ENCODE measurements at places on chromosomes 1 and 21.

DNA sequence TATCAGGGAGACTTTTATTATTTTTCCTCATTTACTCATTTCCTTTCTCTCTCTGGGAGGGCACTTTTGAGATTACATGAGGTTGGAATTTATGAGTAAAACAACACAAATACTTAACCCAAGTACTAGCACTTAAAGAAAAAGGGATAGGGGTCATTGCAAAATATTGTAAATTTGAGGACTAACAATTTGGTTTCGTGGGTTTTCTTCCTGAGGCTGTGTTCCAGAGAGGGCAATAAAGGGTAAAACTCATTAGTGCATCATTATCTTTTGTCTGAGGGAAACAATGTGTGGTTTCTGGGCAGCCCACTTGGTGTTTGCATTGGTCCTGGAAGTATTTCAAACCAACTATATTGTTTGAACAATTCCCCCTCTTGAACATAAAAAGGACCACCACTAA is 96.5 kb downstream of the GREM2 start:
- no peak for DNase-seq

GRCh38 chr1:81225789-81226602 is 574.7 kb upstream of the ADGRL2 start:
- DNase-seq, result no peak

DNA sequence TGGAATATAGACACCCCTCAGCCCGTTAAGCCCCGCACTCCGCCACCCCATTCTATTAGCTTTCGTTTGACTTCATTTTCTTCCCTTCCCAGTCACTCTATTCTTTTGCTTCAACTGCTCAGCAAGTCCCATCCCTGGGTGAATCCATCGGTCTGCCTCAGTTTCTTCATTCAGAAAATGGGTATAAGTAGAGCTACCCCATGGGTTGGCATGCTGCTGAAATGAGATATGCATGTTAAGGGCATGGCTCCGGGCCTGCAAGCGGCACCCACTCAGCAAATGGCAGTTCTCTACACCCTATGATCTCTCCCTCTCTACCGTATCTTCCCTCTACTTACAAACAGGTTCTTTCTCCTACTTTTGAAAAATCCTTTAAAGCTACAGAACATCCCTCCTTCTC is 87.8 kb upstream of the IRF2BP2 start:
- no peak for DNase-seq

GRCh38 chr1:37274938-37275631 is 199.3 kb upstream of the ZC3H12A start:
- no peak for DNase-seq

GRCh38 chr1:26546375-26546774 is 16.8 kb downstream of the RPS6KA1 start:
- no peak for DNase-seq

DNA sequence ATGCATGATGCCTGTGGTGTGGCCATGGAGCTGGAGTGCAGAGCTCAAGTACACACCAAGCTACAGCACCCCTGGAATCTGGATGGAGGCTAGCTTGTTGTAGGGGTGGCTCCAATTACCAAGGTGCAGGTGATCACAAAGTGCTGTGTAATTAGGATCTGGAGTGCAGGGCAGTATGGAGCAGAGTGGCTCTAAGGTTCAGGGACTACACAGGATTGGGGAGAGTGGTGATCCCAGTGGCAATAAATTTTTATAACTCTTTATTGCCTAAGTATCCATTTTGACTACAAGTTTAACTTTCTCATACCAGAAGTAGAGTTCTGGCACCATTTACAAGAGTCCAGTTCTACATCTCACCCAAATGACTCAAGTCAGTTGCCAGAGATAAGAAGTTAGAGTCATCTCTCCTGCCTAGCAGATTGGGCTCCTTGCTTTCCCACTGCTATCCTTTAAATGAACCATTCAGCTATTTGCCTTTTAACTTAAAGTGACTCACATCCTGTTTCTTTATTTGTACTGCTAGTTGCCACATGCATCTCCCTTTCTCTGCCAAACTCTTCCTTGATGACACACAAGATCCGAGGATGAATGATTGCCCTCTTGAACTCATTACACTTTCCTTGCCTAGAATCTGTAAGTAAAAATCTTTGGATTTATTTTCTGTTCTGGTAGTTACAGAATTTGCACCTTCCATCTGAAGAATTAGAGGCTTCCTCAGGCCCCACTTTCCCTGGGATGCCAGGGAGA is 427.2 kb downstream of the KCNT2 start:
- DNase-seq, result no peak

- no peak for DNase-seq
Observed at GRCh38 chr1:235947989-235948388, 81.3 kb upstream of the LYST start.

- DNase-seq, result no peak
Observed at GRCh38 chr1:9903801-9904527, 6.1 kb downstream of the CTNNBIP1 start.

- no peak for DNase-seq
Observed at GRCh38 chr1:195328681-195329080, 1279.6 kb downstream of the KCNT2 start.

DNA sequence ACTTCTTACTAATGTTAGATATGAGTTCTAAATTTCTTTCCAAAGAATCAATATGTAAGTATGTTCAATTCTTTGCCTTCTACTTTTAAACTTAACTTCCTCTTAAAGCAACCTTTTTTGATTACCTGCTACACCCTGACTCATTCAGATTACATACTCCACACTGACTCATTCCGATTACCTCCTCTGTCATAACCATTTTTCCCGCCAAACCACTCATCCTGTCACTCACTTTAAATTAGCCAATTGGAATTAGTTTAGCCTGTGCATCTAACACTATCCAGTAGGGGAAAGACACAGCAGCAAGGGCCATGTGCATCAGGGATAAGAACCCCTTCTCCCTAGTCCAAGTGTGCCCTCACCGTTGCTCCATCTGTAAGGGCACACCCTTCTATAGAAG is 815.5 kb downstream of the BRINP3 start:
- DNase-seq, result no peak

DNA sequence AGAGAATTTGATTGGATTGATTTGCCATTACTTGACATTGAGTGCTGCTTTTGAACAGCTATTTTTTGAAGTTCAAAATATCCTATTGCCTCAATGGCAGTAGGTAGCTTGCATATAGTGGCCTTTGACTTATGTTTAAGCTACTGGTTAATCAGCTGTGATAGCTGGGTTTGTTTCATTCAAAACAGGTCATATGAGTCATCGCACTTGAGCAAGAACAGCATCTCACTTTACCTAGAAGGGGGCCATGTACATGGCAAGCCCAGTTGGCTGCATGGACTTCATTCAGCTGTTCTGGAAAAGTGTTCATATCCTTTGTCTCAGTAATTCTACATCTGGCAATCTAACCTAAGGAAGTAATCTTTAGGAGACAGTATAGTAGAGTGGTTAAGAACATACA is 29.0 kb upstream of the ARID1A start:
- no peak for DNase-seq

DNA sequence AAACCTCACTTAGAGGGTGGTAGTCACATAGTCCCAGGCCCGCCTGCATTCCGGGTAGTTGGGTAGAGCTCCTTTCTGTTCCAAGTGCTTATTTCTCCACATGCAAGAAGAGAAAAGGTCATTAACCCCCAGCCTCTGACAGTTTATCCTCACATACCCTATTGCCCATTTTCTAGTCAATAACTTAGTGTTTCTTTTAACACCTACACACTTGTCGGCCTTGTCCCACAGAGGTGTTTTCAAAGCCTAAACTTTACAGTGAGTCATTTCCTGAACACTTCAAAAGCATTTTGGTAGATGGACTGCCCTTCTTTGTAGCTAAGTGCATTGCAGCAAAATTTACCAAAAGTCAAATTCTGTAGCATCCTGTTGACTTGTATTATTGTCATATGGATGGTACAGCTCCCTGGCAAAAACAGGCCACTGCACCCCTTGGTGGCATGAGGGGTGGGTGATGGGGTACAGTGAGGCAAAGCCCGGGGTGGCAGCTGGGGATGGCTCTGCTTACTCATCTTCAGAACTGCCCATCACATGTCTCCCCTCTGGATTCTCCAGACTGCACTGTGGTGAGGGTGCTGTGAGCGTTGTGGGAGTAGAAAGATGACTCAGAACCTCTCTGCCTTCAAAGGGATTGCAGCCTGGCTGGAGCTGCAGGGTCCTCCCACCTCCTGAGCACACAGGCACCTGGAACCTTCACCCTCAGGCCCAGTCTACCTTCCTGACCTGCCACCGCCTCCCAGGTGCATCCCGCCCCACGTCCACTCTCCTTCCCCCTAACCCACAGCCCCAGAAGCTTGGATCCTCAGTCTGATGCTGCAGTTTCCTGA is 45.8 kb upstream of the DMRTB1 start:
- peak; percentile 39 for DNase-seq

DNA sequence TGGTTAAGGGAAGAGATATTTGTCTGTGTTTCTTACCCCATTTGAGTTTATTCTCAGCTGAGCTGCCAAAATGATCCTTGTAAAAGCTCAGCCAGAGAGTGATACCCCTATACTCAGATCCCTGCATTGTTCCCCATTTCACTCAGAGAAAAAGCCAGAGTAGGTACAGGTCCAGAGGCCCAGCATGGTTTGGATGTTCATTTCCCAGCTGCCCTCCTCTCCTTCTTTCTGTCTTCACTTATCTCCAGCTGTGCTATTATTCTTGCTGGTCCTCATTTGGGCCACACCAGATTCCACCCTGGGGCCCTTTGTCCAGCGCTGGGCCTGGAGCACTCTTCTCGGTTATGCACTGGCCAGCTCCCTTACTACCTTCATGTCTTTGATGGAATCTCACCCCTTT is 187.7 kb downstream of the CHRM3 start:
- DNase-seq, result no peak

DNA sequence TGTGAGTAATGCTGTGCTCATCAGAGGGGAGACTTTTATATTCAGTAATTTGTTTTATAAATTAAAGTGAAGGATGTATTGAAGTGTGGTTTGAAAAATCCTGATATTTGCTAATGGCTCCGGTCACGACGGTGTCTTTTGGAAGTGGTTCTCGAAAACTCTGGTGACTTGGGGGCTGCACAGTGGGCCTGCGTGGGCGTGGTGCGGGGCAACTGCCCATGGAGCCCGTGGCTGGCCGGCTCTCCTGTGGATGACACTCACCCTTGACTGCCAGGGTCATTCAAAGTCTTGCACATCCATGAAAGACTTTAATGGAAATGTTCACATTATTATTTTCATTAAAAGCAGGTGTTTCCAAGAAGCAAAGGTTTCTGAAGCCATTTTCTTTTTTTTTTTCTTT is 7.7 kb downstream of the FAAP20 start:
- DNase-seq, result no peak

DNA sequence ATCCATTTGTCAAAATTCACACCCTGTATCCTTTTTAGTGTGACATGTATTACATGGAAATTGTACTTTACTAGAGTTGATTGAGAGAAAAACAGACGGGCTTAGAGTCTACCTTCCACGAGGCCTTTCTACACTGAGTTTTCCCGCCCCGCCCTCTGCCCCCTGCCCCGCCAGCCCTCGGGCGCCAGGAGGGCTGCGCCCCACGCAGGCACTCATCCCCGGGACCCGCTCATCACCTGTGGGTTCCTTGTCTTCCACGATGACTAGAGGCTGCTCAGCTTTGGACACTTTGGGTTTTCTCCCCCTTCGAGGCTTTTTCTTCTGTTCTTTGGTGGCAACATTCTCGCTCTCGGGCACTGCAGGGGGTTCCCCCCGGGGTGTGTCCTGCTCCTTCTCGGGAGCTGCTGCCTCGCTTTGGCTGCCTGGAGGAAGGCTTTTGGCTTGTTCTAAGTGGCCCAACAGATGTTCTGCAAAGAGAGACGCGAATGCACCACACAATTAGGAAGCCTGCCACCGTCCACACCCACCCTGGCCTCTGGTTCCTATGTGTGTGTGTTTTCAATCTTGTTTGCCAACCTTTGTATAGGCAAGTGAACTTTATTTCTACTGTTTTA is 39.6 kb downstream of the PRDM15 start:
- DNase-seq, result no peak

- no peak for DNase-seq
Observed at GRCh38 chr1:230122366-230123279, 55.6 kb downstream of the GALNT2 start.

DNA sequence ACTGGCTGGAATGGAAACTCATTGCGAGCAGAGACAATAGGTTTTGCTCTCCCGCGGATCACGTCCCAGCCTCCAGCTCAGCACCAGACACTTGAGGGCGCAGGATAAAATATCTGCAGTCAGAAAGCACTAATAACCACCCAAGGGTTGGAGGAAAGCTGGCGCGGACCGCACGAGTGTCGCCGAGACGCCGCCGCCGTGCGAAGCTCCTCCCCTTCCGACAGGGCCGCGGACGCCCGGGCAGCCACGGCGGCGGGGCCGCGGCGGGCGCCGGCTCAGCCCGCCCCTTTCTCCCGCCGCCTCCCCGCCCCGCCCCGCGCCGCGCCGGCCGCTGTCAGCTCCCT is at the start of gene CMPK1:
Gene CMPK1, plus strand, starts transcription at position 213 of the 344 bp plus-strand sequence. CDS start 156 bp downstream, outside the sequence.
- peak; percentile 71 for DNase-seq

DNA sequence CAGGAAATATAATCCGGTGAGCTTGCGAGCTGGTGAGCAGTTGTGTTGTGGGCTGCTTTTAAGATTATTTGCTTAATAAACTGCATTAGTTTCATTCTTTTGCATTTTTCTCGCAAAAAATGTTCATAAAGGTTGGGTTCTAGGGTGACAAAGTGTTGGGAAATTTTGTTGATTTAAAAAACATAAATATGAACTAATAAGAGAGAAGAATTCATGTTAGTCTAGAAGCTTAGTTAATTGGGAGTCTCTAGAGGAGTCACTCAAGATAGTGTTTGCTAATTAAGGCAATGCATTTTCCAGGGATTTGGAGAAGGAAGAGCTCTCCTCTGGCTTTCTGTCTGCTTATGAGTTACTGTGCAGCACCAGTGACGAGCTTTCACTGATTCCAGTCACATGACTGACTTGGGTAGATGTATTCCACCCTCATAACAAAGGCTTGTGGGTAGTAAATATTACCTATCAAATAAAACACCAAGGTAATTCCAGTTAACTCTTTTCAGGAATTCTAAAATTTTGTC is 417.0 kb downstream of the PTBP2 start:
- DNase-seq, result no peak

GRCh38 chr1:205077158-205077933 is 6.9 kb downstream of the TMEM81 start:
- DNase-seq, result no peak

DNA sequence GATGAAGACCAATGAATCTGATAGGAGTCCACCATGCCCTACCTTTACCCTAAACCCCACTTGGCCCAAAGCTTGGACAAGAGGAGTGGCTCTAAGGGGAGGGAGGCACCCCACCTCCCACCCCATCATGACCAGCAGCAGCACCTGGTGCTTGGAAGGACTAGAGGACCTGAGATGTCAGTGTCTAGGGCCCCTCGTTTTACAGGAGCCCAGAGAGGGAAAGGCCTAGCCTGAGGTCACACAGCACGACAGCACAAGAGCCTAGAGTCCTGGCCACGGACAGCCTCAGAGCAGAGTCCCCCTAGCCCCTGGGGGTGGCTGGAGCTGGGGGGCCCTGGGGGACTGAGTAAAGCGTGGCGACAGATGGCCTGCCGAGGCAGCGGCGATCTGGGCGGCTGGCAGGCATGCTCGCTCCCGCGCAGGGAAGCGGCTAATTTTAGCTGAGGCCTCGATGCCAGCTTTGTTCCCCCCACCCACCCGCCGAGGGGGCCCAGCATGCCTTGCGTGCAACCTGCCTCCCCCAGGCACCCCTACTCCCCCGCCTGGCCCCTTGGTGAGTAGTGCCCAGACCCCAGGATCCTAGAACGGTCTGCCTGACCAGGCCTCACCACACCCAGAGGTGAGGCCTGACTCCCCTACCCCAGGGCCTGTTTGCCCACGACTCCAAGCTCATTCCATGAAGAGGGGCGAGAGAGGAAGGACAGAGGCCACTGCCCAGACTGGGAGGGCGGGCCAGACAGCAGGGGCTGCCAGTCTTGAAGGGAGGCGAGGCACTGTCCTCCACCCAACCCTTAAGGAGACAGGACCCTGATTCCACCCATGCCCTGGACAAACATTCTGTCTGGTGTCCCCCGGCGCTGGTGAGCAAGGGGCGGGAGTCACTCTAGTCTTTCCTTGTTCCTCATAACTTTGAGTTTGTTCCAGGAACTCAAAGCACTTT is 39.0 kb downstream of the AHDC1 start:
- DNase-seq, result no peak
